ENCODE measurements at places on chromosomes 3 and 15. TPM values are rescaled to one million over a fixed set of nuclear protein-coding genes. Genes with fewer than 3 reads are reported as not detected.

GRCh38 chr15:43792761-43793476 is 799 bp downstream of the SERF2 start:
- peaks cover 44% of the 10 kb centered on the region for H3K4me1 ChIP-seq
- peak overlapping the region; percentile 99 for H3K27ac ChIP-seq
- no peaks in the 10 kb centered on the region for H3K27me3 ChIP-seq
- DNase-seq: no peak
- H3K36me3 ChIP-seq: peaks cover 35% of the 10 kb centered on the region

DNA sequence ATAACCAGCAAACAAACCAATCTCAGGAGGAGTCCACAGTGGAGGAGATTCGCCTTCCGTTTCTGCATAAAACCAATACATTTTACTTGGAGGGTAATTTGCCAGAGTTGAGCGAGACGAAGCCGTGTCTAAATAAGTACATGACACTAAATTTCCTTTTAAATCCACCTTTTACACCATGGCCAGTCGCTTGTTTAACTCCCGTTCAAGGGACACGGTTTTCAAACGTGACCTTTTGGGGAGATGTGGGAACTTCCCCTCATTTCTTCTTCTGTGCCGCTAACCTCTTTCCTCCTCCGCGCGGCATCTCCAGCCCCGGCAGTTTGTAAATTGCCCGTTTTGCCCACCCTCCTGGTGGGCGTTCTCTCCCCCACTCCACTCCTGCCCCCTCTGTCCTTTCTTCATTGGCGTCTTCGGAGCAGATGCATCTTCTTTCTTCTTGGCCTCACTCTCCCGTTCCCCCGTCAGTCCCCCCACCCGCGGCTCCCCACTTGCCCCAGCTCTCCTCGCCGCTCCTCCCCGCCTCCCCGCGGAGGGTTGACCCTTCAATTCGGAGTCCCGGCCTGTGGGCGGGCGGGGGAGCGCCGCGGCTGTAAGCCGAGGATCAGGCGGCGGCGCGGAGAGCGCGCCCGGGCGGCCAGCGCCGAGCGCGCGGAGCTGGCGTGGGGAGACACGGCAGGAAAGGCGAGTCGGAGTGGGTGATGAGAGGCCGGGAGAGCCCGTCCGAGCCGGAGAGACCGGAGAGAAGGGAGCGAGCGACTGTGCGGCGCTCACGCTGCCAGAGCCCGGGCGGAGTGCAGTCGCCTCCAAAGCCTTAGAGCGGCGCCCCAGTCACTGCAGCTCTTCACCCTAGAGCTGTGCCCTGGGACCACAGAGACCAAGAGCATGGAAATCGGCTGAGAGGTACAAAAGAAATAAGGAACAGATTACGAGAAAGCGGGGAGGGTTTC is at the start of gene NLGN1:
NLGN1 (plus strand) TSS at position 584 of the 950 bp plus-strand sequence.
- H3K4me3 ChIP-seq: peak within 1 kb of the TSS; percentile 83
- peak; percentile 74 for DNase-seq
- peak within 1 kb of the TSS; percentile 80 for H3K27ac ChIP-seq

GRCh38 chr3:127611251-127611650 is 13.0 kb downstream of the MCM2 start:
- H3K27ac ChIP-seq: no peak overlapping the region
- peaks cover 51% of the 10 kb centered on the region for H3K36me3 ChIP-seq
- no peak overlapping the region for H3K4me3 ChIP-seq
- DNase-seq: no peak

DNA sequence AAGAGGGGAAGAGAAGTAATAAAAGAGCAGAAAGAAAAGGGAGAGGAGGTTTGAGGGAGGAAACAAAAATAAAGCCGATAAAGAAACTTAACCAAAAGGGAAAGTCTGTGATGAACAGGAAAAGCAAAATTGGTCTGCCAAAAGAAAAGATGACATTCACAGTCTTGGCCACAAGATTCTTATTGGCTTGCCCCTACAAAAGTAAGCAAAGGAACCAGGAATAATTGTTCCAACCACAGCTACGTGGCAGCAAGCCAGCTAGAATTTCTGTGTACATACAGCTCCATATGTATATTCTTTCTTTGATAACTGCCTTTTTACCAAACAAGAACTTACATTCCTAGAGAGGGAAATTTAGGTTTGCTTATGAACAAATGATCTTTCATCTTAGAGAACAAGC is 79.6 kb downstream of the MLH1 start:
- DNase-seq: no peak
- H3K27ac ChIP-seq: no peak overlapping the region
- no peaks in the 10 kb centered on the region for H3K4me1 ChIP-seq
- peaks cover 27% of the 10 kb centered on the region for H3K36me3 ChIP-seq
- H3K27me3 ChIP-seq: no peaks in the 10 kb centered on the region
- no peak overlapping the region for H3K4me3 ChIP-seq

DNA sequence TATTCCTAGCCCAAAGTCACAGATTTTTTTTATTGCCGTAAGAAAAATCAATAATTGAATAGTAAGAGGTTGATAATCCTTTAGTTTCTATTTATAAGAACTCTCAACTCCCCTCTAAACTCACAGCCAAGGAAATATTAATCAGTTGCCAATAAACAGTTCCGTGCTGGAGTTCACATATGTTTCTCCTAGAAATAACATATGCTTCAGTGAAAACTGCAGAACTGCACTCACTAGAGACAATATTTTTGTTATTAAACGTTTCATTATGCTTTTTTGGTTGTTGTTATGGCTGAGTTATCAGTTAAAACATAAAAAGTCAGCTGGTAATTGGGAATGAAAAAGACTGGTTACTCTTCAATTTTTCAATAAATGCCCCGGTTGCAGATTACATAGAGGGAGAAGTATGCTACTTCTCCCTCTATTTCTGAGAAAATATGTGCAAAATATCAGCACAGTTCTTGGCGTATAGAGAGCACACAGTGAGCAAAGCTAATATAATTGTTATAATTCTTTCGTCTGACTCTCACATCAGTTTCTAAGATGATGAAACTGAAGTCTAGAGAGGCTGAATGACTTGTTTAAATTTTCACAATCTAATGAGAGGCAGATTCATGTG is 781.2 kb upstream of the GRM7 start:
- no peak overlapping the region for H3K4me3 ChIP-seq
- H3K27me3 ChIP-seq: no peaks in the 10 kb centered on the region
- no peak for DNase-seq
- no peaks in the 10 kb centered on the region for H3K36me3 ChIP-seq
- no peaks in the 10 kb centered on the region for H3K4me1 ChIP-seq

- H3K36me3 ChIP-seq: no peaks in the 10 kb centered on the region
- H3K4me1 ChIP-seq: peaks cover 10% of the 10 kb centered on the region
Observed at GRCh38 chr3:52022323-52023100, 26.8 kb upstream of the RPL29 start.

GRCh38 chr3:128456776-128457715 is 9.6 kb downstream of the DNAJB8 start:
- H3K4me3 ChIP-seq: no peak overlapping the region
- H3K36me3 ChIP-seq: no peaks in the 10 kb centered on the region
- no peak for DNase-seq
- H3K27me3 ChIP-seq: peaks cover 40% of the 10 kb centered on the region

DNA sequence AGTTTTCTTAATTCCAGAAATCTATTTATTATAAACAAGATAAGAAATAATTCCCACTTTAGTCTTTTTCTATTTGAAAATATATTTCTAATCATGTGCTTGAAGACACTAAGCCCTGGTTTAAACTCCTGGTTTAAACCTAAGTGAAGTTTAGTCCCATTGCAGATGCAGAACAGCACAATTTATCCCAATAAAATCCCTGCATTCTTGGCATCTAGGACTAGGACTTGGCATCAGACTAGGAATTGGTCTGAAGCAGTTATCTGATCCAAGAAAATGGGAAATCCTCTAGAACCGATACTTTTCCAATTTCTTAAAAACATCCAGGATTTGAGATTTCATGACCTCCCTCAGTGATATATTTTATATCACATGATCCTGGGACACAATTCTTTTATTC is 168.8 kb upstream of the VEPH1 start:
- no peak overlapping the region for H3K4me3 ChIP-seq
- H3K36me3 ChIP-seq: no peaks in the 10 kb centered on the region
- no peaks in the 10 kb centered on the region for H3K27me3 ChIP-seq
- H3K4me1 ChIP-seq: no peaks in the 10 kb centered on the region

- no peaks in the 10 kb centered on the region for H3K4me1 ChIP-seq
- no peaks in the 10 kb centered on the region for H3K27me3 ChIP-seq
- H3K27ac ChIP-seq: no peak overlapping the region
- H3K36me3 ChIP-seq: no peaks in the 10 kb centered on the region
- DNase-seq: no peak
- H3K4me3 ChIP-seq: no peak overlapping the region
Observed at GRCh38 chr3:2071531-2071930, 27.1 kb upstream of the CNTN4 start.

DNA sequence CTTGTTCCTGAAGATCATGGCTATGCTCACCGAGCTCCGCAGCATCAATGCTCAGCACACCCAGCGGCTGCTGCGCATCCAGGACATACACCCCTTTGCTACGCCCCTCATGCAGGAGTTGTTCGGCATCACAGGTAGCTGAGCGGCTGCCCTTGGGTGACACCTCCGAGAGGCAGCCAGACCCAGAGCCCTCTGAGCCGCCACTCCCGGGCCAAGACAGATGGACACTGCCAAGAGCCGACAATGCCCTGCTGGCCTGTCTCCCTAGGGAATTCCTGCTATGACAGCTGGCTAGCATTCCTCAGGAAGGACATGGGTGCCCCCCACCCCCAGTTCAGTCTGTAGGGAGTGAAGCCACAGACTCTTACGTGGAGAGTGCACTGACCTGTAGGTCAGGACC is 35.2 kb downstream of the NR1I2 start:
- H3K36me3 ChIP-seq: no peaks in the 10 kb centered on the region
- no peak overlapping the region for H3K27ac ChIP-seq
- DNase-seq: no peak
- no peaks in the 10 kb centered on the region for H3K4me1 ChIP-seq
- H3K4me3 ChIP-seq: no peak overlapping the region

- H3K27ac ChIP-seq: peak overlapping the region; percentile 93
- H3K4me3 ChIP-seq: peak overlapping the region; percentile 78
- DNase-seq: no peak
- H3K36me3 ChIP-seq: peaks cover under 1% of the 10 kb centered on the region
- peaks cover 31% of the 10 kb centered on the region for H3K4me1 ChIP-seq
Observed at GRCh38 chr3:122679882-122680474, 661 bp upstream of the PARP14 start.

GRCh38 chr3:38140326-38141172 is 2.1 kb downstream of the MYD88 start:
- peaks cover 41% of the 10 kb centered on the region for H3K4me1 ChIP-seq
- no peaks in the 10 kb centered on the region for H3K27me3 ChIP-seq
- H3K4me3 ChIP-seq: no peak overlapping the region
- no peak for DNase-seq

- H3K36me3 ChIP-seq: no peaks in the 10 kb centered on the region
- no peak for DNase-seq
- H3K27ac ChIP-seq: no peak overlapping the region
- H3K4me3 ChIP-seq: no peak overlapping the region
- H3K27me3 ChIP-seq: no peaks in the 10 kb centered on the region
Observed at GRCh38 chr3:172705170-172705569, 5.7 kb downstream of the NCEH1 start.

DNA sequence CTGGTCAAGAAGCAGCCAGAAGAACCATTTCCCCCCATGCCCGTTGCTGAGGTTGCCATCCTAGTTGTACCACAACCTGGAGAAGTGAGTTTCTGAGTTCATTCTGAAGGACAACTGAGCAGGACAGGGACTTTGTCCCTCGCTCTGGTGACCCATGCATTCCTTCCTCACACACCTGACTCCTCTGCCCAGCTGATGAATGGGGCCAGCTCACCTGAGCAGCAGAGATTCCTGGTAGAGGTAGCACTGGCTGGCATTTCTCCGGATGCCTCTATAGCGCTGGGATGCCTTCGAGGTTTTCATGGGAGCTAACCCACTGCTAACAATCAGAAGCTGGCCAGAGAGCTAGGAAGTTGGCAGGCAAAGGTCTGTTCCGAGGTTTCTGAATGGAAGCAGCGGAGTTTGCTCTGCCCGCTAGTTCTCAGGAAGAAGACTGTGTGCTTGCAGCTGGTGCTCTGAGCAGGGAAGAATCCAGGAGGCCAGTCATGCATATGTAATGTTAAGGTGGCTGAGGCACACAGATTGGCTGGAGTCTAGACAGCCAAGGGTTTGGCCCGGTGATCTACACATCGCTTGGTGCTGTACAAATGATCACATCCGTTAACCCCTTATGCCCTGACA is at the start of gene TMC3:
TMC3 (minus strand) TSS at position 439 of the 621 bp plus-strand sequence; CDS start at position 303, 136 bp downstream.
- H3K27me3 ChIP-seq: no peaks in the 10 kb centered on the region
- no peaks in the 10 kb centered on the region for H3K36me3 ChIP-seq
- DNase-seq: no peak
- no peaks in the 10 kb centered on the region for H3K4me1 ChIP-seq

DNA sequence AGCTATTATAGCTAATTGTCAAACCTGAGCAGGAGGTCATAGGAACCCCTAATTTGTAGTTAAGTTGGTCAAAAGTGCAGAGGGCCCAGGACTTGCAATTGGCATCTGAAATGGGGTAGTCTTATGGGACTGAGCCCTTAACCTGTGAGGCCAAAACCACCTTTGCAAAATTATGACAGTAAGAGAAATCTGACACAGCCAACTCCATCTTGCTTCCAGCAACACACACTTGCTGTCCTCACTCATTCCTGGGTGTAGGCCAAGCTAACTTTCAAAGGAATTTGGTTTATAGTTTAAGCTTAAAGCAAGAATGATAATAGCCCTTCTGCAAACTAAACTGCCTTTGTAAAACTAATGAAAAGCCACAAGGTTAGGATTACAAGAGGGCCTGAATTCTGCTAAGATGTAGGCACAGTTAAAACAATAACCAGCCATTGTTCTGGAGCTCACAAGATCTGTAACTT is 57.6 kb upstream of the FRMD4B start:
- H3K27me3 ChIP-seq: no peaks in the 10 kb centered on the region
- H3K4me3 ChIP-seq: no peak overlapping the region
- H3K36me3 ChIP-seq: no peaks in the 10 kb centered on the region
- H3K4me1 ChIP-seq: peaks cover 4% of the 10 kb centered on the region
- H3K27ac ChIP-seq: no peak overlapping the region
- DNase-seq: no peak

DNA sequence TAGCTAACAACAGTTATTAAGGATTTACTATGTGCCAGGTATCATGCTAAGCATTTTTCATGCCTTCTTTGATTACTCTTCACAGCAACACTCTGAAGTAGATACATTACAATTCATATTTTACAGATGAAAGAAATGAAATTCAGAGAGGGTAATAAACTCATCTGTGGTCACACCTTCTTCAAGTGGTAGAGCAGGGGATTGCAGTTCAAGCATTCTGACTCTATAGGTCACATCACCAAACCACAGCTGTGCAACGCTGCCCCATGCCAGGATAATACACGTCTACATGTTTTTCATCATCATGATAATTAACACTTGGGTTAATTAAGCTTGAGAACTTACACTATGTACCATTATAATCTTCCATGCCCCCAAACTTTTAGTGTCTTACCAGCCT is 98.5 kb downstream of the LRRC3B start:
- DNase-seq: no peak
- H3K4me1 ChIP-seq: no peaks in the 10 kb centered on the region
- no peak overlapping the region for H3K4me3 ChIP-seq
- no peaks in the 10 kb centered on the region for H3K27me3 ChIP-seq
- no peaks in the 10 kb centered on the region for H3K36me3 ChIP-seq

Gene CGNL1
- total RNA-seq: 7.1 TPM

Gene SLC28A2
- not detected for total RNA-seq

Gene ISG20
- 12.9 TPM for total RNA-seq

Gene ZNF717
- 15.6 TPM for total RNA-seq

Gene ZNF662
- total RNA-seq: 34.4 TPM

Gene WDR93
- 0.31 TPM for total RNA-seq

Gene ANKRD63
- total RNA-seq: not detected

Gene PEX5L
- 0.16 TPM for total RNA-seq

Gene SERINC4
- not detected for total RNA-seq

Gene CLDN16
- total RNA-seq: 1.7 TPM

Gene ISL2
- 0.76 TPM for total RNA-seq
